ENCODE measurements at places on chromosomes 13 and 19.

- DNase-seq, result no peak
These were observed 40.8 kb upstream of the TPP2 start for GRCh38 chr13:102555914-102556553.

- DNase-seq, result no peak
These were observed 2.3 kb downstream of the PRKD2 start for GRCh38 chr19:46714444-46715106.

DNA sequence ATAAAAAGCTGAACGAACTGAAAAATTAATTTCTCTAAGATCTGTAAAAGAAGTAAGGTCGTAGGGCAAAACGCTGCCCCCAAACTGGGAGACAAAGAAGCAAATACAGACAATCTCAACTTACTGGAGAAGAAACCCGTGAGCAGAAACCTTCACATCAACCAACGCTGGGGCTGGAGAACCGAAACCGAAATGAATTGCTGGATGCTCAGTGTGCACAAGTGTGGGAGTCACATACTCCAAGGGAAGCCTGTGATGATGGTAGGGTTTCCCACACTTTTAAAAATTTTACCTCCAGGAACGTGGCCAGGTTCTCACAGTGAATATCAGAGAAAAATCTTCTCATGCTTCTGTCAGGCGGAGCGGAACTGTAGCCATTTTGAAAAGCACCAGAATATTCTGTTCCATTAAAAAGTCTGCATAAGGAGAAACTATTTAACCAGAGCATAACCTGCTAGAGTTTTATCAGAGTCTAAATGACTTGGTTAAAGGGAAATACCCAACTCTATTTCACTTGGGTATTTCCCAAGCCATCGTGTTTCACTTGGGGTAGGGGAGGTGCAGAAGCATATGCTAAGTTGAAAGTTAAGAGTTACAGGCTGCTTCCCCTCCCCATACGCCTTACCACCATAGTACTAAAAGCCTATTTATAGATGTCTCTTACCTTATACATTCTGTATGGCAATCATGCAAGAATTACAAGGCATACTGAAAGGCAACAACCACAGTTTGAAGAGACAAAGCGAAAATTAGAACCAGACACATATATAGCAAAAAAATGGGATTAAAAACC, 110.5 kb upstream of the SLITRK1 start:
- no peak for DNase-seq

GRCh38 chr19:2982983-2983350, 5.6 kb downstream of the TLE6 start:
- DNase-seq, result peak; percentile 99

GRCh38 chr13:51645154-51645650, 60.9 kb downstream of the WDFY2 start:
- no peak for DNase-seq

DNA sequence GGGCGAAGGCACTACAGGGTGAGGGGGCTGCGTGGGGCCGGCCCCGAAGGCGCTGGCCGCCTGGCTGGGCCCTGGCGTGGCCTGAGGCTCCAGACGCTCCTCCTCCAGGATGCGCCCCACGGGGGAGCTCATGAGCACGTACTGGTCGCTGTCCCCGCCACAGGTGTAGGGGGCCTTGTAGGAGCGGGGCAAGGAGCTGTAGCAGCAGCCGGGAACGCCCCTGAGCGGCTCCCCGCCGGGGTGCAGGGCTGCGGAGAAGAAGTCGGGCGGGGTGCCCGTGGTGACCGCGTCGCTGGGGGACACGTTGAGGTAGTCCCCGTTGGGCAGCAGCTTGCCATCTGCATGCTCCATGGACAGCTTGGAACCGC, 3.0 kb downstream of the IRS2 start:
- no peak for DNase-seq

DNA sequence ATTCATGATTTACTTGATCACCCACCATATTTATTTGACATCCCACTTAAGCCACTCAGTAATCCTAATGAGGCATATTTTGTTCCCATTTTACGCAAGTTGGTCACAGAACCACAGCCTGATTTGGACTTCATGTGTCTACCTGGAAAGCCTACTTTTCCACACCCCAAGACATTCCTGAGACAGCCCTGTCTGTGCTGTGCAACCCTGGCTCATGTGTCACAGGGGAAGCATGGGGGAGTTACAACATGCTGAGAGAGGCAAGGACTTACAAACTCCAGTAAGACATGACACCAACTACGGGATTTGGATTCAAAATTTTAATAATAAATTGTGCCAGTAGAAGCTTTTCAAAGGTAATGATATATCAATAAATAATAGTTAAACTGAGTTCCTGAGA, 70.2 kb upstream of the XPO4 start:
- no peak for DNase-seq

DNA sequence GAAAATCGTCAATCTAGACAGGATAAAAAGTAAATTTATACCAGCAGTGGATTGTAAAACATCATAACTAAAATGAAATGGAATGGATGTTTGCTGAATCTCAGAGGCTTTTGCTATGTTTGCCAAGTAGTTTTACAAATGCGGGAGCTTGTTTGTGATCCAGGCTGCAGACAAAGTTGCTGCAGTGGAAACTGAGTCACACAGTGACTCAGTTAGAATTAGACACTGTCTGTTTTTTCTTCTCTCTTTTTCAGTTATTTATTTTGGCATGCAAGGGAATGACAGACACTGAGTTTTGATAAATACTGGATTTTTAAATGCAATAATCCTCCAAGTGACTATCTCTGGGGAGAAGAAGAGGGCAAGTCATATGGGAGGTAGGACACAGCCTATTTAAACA, 4.6 kb upstream of the PNMA8A start:
- no peak for DNase-seq

DNA sequence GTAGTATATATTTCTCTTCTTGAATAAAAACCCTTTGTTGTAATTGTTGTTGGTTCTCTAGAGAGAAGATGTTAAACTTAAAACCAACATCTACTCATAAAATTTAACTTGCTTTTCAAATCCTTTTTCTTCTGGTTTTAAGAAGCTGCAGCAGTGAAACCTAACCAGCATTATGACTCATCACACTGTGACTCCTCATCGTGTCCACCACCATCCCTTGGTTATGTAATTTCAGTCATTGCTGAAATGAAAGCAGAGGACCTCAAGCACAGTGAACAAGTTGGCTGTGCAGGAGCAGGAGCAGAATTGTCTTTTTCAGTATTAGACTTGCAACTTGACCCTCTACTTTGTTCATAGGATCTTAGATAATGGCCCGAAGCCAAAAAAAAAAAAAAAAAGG, 64.9 kb upstream of the HTR2A start:
- no peak for DNase-seq

DNA sequence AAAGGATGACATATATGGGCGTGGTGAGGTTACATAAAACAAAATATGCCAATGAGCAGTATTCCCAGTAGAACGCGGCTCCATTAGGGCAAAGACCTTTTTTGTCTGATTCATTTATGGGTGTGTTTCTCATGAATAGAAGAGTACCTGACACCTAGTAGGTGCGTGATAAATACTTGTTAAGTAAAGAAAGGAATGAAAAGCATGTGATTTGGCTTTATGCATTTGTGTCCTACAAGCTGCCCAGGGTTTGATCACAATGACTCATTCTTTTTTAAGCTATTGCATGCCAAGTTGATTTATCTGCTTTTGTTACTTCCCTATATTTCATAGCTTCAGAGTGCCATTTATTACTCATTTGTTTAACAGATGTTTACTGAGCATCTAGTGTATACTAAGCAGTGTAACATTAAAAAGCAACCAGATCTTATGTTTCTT, 19.1 kb upstream of the KCTD4 start:
- DNase-seq, result no peak

DNA sequence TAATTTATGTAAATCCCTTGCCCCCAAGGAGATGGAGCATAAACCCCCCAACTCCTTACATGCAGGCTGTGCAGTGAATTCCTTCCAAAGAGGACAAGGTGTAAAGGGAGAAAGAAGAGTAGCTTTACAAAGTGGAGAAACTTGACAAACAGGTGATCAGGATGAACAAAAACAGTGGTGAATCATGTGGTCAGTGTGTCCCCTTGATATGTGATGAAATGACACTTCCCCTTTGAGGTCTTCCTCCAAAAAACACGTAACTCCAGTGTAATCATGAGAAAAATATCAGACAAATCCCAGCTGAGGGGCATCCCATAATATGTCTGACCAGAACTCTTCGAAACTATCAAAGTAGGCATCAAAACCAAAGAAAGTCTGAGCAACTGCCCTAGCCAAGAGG, 29.5 kb upstream of the AKT2 start:
- no peak for DNase-seq

DNA sequence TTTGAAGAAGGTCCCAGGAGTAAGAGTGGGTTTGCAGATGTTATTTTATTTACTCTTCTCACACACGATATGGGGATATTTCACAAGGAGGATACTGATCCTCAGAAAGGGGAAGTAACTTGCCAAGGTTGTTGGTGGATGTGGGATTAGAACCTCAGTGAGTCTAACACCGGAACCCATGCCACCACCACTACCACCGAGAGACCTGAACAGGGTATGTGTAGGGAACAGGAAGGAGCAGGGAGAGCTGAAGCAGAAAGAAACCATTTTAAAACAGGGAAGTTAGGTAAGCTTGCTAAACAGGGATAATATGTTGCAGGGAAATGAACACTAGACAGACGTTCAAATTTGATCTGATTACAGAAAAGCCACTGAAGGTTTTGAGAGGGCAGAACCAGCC, 11.6 kb upstream of the CEACAM3 start:
- no peak for DNase-seq

GRCh38 chr13:23688336-23688735, 118.1 kb downstream of the TNFRSF19 start:
- no peak for DNase-seq

DNA sequence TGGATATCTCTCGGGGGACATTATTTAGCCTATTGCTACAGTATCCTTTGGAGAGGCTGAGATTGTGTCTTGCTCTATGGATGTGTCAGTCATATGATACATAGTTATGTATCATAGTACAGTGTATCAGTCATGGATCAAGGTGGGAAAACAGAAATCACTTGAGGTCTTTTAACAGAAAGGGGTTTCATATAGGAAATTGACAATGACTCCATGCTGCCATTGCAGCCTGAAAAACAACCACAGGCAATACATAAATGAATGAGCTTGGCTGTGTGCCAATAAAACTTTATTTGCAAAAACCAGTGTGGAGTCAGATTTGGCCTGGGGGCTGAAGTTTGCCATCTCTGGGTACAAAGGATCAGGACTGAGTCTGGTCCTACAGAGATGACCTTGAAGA, 35.4 kb downstream of the COLGALT1 start:
- DNase-seq, result no peak

DNA sequence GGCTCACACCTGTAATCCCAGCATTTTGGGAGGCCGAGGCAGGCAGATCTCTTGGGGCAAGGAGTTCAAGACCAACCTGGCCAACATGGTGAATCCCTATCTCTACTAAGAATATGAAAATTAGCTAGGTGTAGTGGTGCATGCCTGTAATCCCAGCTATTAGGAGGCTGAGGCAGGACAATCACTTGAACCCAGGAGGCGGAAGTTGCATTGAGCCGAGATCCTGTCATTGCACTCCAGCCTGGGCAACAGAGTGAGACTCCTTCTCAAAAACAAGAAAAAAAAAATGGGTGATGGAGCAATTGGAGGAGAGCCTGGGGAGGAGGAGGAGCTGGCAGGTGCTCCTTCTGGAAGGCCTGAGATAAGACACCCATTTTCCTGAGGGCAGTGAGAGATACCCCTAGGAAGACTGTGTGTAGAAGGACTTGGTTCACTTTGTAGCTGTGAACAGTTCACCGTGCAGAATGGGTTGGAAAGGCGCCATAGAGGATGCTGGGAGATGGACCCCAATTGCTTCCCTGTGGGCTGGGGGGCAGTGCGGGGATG, 8.7 kb upstream of the CARM1 start:
- no peak for DNase-seq

GRCh38 chr19:45250832-45251451, at the start of gene MARK4:
Gene MARK4, plus strand, starts transcription at chr19:45251271. Its CDS starts 318 bp downstream, at chr19:45251589.
- DNase-seq, result peak; percentile 70

- no peak for DNase-seq
These were observed 43.1 kb upstream of the CNMD start for GRCh38 chr13:52782471-52783448.

GRCh38 chr13:73835138-73835721, 299.0 kb downstream of the KLF12 start:
- no peak for DNase-seq

DNA sequence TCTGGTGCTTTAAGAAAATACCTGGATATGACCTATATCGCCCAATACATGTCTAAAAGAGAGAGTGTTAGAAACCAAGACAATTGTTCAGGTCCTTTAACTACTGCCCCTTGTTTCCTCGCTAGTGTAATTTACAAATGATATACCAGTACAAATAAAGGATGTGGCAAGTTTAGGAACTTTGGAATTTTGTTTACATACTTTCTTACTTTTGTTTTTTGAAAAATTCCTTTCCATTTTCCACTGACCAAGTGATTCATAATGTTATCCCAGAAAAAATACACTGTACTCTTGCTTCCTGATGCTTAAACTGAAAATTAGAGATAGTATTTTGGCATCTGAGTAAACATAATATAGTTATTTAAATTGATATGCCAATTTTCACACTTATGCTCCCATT, 96.8 kb upstream of the CSNK1A1L start:
- DNase-seq, result no peak

- no peak for DNase-seq
These were observed 72.3 kb downstream of the NAA16 start for GRCh38 chr13:41383386-41383785.

Measured in tibial artery (tissue), 4 donors.